Activated effector memory CD4-positive, alpha-beta T cell treated with anti-CD3 and anti-CD28 coated beads, Interleukin-2, amount 50 U/mL, for 16 hours (primary cell): ENCODE measurements at places on chromosomes 3 and 15.

DNA sequence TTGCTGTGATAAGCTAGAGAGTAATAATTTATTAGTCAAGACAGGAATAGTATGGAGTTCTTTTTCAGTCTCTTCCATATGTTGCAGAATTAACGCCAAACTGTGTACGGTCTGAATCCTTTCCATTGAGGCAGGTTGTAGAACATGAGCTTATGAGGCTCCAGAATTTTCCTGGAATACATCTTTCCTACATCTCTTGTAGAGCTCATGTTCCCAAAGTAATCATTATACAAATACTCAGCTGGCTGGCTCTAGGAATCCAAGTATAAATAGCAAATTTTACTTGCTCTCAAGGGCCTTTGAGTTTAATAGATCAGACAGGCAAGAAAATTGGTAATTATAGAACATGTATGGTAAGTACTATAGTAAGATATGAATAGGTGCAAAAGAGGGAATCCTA, 419.4 kb downstream of the RBMS3 start:
- DNase-seq: no peak

DNA sequence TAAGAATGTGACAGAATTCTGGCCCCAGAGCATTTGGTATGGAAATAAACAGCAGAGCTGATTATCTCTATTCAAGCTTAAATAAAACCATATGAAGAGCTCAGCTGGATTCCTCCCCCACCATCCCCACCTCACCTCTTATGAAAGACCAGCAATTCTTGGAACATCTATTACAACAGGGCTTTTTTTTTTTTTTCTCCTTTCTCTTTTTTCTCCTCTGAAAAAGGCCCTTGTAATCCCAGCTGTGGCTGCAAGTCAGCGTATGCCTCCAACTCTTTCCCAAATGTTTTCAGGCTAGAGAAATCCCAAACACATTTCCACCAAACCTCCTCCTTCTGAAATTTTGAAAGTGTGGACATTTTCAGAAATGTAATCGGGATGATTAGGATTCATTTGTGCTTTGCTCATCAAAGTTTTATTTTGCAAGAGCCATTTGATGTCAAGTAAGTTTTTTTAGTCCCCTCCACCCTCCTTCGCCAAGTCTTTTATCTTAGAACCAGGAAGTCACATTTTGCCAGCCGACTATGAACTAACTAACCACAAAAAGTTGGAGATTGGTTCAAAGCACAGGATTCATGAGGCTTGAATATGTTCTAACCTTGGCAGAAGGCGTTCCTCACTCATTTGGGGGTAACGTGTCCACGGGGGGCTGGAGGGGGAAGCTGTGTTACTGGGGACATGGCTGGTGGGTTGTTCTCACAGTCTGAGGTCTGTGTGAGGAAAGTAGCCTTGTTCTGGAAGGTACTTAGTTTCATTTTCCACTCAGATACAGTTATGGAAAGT, 142.0 kb upstream of the PDZRN3 start:
- DNase-seq: no peak

GRCh38 chr3:18177271-18177670, 247.9 kb downstream of the SATB1 start:
- no peak for DNase-seq

DNA sequence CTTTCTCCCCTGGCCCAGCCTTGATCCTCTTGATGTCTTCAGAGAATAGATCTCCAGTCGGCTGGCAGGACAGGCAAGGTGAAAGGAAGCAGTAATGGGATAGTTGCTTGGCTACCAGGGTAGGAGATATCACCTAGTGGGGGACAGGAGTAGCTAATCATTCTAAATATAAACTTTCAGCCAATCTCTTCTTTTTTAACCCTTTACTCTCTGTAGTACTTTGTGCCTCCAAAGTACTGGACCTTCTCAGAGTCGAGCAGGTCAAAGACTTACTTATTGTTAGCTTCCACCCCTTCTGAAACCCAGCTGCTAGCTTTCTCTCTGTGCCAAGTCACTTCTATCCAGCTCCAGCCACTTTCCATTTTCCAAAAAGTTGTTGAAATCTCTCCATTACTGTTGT, 43.4 kb upstream of the FILIP1L start:
- DNase-seq: no peak

DNA sequence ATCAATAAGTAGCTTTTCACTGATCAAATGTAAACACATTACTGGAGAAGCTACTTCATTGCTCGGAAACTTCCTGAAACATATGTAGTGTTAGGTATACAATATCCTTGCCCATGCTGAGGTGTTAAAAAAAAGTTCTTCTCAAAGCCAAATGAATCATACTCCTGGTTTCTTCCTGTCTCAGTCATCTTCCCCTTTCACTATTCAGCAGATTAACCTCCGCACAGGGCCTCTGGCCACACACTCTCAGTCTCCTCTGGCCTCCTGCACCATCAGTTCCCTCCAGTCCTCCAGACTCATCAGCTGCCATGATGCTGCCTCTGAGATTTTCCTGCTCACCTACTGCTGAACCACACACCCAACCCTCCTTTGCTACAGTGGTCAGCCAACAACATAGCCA, 70.5 kb upstream of the BOC start:
- no peak for DNase-seq
